Fibroblast of gingiva (primary cell): ENCODE measurements at places on chromosomes 1 and 21.

GRCh38 chr1:198610362-198610761 lies 28.5 kb upstream of the PTPRC start:
- peak; percentile 10 for DNase-seq

DNA sequence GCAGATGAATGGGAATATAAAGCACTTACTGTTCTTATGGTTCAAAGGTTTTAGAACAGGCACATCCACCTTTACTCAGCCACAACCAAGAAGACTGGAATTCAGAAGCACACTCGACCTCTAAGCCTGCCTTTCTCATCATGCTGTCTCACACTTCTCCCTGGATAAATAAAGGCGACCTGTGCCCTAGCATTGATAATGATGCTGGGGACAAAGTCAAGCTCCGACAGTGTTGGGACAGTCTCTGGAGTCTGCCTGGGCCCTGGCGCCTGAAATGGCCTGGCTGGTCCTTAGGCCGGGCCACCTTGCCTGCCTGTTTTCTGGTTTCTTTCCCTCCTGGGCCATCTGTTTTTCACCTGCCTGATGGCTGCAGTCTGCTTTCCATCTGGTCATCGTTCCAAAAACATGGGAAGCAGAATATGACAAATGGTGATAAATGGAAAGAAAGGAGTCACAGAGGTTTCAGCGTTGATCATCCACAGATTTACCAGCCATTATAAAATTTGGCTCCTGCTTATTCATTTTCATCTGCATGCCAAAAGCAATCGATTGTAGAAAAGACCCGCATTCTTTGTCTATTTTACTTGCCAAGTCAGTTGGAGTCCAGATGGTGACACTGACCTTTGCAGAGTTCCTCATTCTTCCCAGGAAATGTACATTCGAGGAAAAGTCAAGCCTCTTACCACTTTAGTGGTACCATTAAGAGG lies 91.2 kb upstream of the KCNJ15 start:
- no peak for DNase-seq

- no peak for DNase-seq
Measured at GRCh38 chr1:204314893-204315658, 44.7 kb downstream of the PLEKHA6 start.

GRCh38 chr1:209095627-209096595 lies 487.6 kb upstream of the CAMK1G start:
- peak; percentile 54 for DNase-seq

GRCh38 chr1:11955221-11955620 lies 20.7 kb downstream of the PLOD1 start:
- no peak for DNase-seq
